ENCODE measurements at places on chromosomes 6 and 20.
A peak's percentile ranks its signal among the peaks of the same experiment; 100 is the strongest.

DNA sequence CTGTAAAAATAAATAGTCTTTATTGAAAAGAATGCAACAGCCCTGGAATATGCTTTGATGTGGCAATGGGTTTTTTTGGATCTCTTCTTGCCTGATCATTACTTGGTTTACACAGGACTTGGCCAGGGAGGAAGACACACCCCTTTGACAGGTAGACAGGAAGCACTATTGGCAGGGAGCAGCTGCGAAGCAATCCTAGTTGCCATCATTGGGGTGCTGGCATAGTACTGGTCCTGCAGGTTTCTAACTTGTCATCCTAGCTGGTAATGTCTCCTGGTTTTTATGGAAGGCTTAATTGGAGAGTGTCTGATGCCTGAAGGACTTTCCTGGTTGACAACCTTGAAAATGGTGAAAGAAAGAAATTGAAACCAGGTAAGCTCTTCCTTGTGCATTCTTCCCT is 71.2 kb upstream of the CCN6 start:
- no peak for DNase-seq

- peak; percentile 63 for DNase-seq
These were observed 395.3 kb downstream of the CD109 start for GRCh38 chr6:74091136-74091793.

DNA sequence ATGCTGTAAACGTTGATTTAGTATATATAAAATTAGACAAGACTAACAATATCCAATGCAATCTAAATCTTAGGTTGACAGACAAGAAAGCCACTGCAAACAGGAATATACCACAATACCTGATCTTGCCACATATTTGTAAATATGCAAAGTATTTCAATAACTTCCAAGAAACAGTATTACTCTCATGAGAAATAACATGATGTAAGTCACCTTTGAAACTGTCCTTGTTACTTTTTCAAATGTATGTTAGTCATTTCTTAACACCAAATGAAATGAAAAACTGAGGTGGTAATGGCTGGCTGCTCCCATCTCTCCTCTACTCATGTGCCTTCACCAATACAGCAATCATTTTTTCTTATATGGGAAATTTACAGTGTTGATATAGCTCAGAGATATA is 118.7 kb downstream of the ATG5 start:
- no peak for DNase-seq

DNA sequence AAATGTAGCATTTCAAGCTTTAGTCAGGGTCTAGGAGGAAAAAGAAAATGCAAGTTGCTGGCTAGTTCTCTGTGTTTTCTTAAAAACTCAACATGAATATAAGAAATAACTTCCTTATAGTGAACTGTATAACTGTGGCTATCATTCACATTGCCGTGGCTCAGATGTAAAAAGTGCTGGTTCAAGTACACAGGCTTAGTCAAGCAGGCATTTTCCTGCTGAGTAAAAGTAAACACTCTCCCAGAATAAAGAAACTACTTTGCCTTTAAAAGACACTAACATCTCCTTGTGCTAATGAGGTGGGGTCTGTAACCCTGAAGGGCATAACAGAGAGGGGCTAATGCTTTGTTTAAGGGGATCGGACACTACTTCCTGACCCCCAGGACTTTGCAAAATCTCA is 3.3 kb downstream of the ATP5F1E start:
- DNase-seq, result no peak

- DNase-seq, result no peak
These were observed 100.2 kb downstream of the PREP start for GRCh38 chr6:105302617-105303128.

- DNase-seq, result no peak
These were observed 1.0 kb downstream of the NUDT3 start for GRCh38 chr6:34391473-34391785.

- no peak for DNase-seq
These were observed 259.2 kb upstream of the MANEA start for GRCh38 chr6:95318137-95318536.

- DNase-seq, result peak; percentile 67
These were observed 54.3 kb downstream of the PDE7B start for GRCh38 chr6:135905604-135906300.

GRCh38 chr20:60649541-60649940 is 602.5 kb upstream of the CDH4 start:
- DNase-seq, result no peak

GRCh38 chr6:16440636-16441212 is 202.3 kb downstream of the GMPR start:
- no peak for DNase-seq

- DNase-seq, result no peak
These were observed 100.9 kb downstream of the JAG1 start for GRCh38 chr20:10572853-10573252.

- DNase-seq, result peak; percentile 5
These were observed 17.4 kb upstream of the RAB32 start for GRCh38 chr6:146526192-146526591.

GRCh38 chr6:130968476-130968875 is 94.6 kb downstream of the EPB41L2 start:
- no peak for DNase-seq

DNA sequence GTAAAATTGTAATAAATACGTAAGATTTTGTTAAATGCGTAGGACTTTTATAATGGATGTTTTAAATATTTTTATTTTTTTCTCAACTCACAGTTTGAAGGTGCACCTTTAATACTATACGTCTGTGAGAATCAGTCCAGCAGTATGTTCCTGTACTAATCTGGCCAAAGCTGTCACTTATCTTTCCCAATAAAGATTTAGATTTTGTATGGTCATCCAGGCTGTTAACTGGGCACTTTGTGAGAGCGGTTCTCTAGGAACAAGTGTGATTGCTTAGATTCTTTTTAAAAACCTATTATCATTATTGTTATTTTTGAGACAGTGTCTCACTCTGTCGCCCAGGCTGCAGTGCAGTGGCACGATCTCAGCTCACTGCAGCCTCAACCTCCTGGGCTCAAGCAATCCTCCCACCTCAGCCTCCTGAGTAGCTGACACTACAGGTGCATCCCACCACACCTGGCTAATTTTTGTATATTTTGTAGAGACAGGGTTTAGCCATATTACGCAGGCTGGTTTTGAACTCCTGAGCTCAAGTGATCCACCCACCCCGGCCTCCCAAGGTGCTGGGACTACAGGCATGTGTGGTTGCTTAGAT is 1.7 kb downstream of the DCBLD1 start:
- no peak for DNase-seq

GRCh38 chr6:166996406-166996805 is 2.8 kb upstream of the CEP43 start:
- peak; percentile 14 for DNase-seq

- no peak for DNase-seq
These were observed 26.8 kb upstream of the SLC35B3 start for GRCh38 chr6:8462169-8462568.

DNA sequence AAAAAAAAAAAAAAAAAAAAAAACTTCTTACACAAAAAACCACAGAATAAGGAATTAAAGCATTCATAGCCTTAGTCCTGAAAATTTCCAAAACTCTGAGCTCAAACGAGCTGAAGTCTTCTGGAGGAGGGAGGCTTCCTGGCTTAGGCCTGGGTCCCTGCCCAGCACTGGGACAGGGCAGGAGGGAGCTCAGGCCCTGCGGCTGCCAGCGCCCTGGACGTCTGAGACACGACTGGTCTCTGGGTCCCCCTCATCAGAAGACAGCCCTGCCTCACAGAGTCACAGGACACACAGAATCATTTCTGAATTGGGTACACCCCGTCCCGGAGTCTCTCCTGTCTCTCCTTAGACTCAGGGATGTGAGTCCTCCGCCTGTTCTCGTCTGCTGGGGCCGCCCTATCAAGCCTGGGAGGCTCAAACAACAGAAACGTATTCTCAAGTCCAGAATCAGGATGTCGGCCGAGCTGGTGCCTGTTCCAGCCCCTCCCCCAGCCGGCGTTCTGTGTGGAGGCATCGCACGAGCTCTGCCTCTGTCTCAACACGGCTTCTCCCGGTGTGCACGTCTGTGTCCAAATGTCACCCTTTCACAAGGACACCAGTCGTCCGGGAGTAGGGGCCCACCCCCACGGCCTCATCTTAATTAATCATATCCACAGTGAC is 39.4 kb downstream of the ZBTB46 start:
- no peak for DNase-seq

DNA sequence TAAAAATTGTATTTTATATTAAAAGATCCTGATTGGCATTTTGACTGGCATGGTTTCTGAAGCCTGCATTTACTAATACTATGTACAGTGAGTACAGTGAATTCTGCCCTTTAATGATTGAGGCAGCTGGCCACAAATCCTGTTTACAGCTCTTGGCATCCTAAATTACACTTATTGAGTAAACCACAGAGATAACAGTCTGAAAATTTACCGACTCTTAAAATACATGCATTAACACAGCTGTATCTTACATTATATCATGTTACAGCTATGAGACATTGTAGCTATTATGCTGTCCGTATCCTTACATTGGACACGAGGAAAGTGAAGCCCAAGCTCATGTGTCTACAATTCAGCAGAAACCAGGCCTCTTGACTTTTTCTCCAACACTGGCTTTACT is 90.8 kb downstream of the FAM83B start:
- no peak for DNase-seq

DNA sequence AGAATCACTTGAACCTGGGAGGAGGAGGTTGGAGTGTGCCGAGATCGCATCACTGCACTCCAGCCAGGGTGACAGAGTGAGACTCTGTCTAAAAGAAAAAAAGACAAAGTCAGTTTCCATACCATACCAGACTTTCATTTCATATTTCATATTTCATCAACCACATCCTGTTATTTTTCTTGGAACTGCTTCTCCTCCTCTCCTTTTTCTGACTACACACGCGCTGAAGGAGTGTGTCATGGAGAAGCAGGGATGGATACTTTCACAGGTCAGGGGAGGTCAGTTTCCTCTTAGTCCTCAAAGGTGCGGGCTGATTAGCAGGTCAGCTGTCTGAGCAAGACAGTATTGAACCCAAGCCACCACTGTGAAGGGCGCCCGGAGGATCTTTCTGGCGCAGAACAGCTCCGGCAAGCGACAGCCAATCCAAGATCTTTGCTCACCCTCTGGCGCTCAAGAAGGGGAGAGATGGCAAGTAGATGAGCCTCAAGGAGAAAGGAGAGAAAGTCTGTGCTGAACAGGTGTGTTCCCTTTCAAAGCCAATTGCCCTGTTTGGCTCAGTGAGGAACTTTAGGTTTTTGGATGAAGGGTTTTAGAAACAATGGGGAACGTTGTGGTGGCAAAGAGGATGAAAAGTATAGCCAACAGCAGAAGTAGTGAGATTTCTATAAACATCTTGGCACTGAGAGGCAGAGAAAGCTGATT is 18.9 kb upstream of the SYNJ2 start:
- DNase-seq, result no peak

DNA sequence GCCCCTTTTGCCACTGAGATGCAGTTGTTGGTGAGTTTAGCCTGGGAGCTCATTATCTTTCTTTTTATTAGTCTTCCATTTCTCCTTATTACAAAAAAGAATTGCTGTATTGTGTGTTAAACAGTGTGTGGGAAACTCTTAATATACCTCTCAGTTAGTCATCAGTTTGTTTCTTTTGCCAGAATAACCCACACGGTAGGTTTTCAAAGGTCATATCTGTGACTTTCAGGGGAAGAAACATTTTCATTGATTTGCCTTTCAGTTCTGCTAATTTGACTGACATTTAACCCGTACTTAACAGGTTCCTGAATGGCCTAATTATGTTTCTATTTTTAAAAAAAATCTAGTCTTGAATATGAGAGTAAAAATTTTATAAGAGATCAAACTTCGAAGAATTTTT is 145.3 kb downstream of the KHDC1L start:
- peak; percentile 79 for DNase-seq

GRCh38 chr20:49490689-49491088 is 8.2 kb upstream of the KCNB1 start:
- no peak for DNase-seq

- no peak for DNase-seq
These were observed 34.5 kb upstream of the DUSP22 start for GRCh38 chr6:257774-258173.

- DNase-seq, result peak; percentile 55
These were observed 24.8 kb upstream of the CCND3 start for GRCh38 chr6:41966214-41966920.

DNA sequence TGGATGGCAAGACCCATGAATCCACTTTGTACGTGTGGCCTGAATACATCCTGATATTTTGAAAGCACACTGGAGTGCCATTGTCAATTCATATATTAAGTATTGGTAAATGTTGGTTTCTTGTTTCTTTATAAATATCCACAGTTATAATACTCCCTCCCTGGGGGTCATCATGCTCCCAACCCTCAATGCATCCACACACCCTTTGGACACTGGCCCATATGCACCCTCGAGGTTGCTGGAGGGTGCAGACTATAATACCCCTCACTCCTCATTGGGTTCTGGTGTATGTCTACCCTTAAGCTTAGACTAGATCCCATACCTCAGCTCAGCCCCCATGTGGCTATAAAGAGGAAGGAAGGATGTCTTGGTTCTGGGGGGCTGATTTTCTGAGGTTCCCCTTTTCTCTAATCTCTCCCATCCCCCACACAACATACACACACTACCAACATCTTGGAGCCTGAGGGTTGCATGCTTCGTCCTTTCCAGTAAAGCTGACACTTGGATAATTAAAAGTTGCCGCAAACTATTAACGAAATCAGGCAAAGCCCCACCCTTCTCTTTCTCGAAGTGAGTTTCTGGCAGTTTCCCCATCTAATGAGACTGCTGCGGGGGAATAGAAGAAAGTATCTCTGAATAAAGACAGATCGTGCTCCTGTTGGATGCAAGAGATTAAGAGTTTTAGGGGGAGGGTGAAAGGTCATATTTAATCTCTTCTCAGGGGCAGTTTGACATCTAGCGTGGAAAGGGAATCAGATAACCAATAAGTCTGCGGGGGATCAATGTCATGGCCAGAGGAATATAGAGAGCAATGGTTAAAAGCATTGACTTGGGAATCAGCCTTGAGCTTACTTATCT is 7.4 kb downstream of the PIM1 start:
- DNase-seq, result no peak

DNA sequence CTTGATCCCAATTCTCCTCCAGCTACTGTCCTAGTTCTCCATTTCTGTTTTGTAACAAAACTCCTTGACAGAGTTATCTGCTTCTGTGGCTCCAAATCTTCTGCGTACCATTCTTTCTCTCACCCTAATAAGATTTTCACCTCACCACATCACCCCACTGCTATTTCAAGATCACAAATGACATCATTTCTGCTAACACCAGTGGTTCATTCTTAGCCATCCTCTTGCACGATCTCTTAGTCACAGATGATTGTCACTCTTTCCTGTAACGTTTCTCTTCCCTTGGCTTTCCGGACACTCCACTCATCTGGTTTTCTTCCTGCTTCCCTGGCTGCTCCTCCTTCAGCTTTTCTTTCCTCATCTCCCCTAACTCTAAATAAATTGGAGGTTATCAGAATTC is 56.8 kb upstream of the FABP7 start:
- DNase-seq, result peak; percentile 36

- DNase-seq, result no peak
These were observed 1.2 kb upstream of the SYNJ2 start for GRCh38 chr6:157980288-157981131.

- DNase-seq, result no peak
These were observed 6.5 kb downstream of the EYS start for GRCh38 chr6:65700561-65700960.

DNA sequence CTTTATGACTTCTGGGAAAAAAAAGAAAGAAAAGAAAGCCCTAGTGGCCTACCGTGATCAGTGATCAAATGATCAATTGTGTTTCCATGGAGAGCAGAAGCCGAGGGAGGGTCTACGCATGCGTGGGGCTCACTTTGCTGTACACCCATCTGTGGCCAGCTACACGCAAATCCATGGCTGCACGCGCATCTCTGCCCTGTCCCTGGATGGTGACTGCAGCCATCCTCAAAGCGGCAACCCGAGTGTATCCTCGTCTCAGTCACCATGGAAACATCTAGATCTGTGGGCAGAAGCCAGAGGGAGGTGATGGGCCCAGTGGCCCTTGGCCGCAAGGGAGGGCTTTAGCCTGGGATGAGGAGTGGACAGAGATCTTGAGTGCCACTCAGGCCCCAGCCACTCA is 785 bp upstream of the ULBP3 start:
- DNase-seq, result no peak

Measured in M059J (cell line).